ENCODE measurements at places on chromosomes 5 and 9.

DNA sequence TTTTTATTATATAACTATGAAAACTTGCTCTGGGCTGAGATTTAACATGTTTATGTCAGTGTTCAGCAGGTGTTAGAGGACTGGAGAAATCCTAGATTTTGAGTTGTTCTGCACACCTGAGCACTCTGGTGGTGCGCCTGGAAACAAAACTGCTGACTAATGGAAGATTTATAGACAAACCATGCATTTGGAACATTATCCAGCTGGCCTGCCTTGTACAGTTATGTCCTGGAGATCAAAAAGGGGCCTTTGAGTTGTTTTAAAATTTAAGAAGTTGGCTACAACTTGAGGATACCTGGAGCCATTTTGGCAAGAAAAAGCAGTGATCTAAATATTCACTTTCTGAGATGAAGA lies 5.7 kb upstream of the ARHGEF28 start:
- no peak for DNase-seq

GRCh38 chr9:136098844-136099243 lies 3.8 kb upstream of the NACC2 start:
- no peak for DNase-seq

DNA sequence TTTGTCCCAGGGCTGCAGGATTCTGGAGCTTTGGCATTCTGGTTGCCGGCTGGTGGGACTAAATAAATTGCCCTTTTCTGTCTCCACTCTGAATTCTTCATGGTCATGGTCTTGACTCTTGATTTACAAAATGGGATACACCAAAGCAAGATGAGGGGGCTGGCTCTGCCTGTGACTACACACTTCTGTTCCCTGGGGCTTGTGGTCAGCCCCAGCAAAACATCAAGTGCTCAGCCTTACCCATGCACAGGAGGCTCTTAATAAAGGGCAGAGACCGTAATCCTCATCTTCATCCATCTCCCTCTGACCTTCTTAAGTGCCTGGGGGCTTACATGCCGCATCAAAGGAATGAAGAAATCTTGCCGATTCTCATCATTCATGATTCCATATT lies 198.0 kb downstream of the GNA14 start:
- DNase-seq: no peak

GRCh38 chr5:55895346-55895745 lies 44.2 kb downstream of the IL31RA start:
- no peak for DNase-seq

- no peak for DNase-seq
These were observed 86.1 kb upstream of the LRRTM2 start for GRCh38 chr5:138961221-138961620.

DNA sequence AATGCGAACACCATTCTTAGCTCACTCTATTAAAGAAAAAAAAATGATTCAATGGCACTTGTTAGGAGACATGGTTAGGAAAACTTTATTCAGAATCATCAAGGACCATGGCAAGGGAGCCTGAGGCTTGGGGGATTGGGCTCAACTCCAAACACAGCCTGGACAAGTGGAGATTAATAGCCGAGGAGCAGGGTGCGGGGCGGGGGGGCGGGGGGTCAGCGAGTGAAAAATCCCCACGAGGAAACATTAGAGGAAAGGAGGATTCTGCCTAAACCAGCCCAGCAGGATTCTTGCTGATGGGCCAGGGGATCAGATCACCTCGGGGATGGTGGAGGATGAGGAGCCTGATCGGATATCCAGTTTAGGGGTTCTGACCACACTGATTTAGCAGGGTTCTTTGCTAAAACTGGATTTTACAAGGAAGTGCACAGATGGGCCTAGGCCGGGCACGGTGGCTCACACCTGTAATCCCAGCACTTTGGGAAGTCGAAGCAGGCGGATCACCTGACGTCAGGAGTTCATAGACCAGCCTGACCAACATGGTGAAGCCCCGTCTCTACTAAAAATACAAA lies 24.4 kb upstream of the FIBCD1 start:
- DNase-seq: no peak

Measured in mesenteric fat pad (tissue), 1 donor.